Fibroblast of upper back skin (primary cell): ENCODE measurements at places on chromosomes 3 and 15.

DNA sequence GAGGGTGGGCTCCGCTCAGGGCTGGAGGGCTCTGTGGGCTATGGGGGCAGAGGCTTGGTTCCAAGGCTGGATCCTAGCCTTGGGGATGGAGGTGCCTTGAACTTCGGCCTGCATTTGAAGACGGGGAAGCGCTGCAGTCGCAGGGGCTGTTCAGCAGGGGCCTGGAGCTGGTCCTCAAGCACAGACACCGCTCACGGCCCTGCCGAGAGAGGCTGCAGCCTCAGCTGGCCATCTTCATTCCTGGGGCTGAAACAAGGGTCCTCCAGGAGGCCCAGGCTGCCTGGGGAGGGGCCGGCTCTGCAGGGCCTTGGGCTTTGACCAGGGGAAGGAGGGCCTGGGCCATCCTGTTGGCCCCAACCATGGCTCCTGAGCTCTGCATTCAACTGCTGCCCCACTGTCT, 25.6 kb upstream of the PLXND1 start:
- DNase-seq, result no peak

DNA sequence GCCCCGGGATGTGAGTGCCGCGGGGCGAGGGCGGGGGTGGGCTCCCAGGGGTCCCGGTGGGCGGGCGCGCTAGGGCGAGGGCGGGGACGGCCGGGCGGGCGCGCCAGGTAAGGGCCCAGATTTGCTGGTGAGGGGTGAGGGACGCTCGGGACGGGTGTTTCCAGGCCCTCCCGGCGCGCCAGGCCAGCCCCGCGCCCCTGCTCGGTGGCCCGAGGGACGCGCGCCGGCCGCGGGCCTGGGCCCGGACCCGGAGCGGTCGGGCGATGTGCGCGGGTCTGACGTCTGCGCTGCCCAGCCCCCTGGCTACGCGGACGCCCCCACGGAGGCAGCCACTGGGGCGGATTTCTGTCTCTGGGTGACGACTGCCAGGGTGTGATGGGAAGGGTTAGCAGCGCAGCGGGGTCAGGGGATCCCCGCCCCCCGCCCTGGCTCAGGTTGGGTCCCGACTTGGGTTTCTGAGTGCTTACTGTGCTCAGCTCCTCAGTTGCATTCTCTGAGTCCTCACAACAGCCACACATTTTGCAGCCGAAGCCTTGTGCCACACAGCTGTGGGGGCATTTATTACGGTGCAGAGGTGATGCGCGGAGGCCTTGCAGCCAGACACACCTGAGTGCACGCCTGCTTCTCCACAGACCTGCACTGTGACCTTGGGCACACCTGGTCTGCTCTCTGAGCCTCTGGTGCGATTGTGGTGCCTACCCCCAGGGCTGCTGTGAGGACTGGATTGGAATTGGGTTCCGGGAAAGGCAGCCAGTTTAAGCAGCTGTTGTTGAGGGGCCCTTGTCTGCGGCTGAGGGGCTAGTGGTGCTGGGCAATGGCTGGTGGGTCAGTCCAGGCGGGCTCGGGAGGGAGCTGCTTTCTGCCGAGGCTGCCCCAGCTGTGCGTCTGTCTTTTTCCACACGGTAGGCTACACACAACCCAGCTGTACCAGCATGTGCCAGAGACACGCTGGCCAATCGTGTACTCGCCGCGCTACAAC, 523 bp downstream of the HDAC11 start:
- no peak for DNase-seq

- DNase-seq, result peak; percentile 59
These were observed 97.0 kb upstream of the NMNAT3 start for GRCh38 chr3:139774560-139775302.

- peak; percentile 78 for DNase-seq
These were observed 53.4 kb upstream of the XRN1 start for GRCh38 chr3:142501004-142501926.

DNA sequence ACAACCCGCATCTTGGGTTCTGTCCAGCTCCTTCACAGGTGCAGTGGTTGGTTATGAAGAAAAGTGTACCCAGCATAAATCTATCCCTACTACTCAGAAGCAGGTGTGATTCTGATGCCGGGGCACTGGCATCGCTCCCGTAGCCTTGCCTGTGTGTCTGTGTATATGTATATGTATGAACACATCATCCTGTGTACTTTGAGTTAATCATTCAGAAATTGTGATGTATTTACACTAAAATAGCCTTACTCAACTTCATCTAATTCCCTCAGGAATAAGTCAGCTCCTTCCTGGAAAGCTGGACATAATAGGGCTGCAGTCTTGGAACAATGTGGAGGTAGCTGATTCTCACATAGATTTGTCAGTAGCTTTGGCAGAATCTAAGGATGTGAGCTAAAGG, 6.7 kb upstream of the ZBED2 start:
- no peak for DNase-seq
